ENCODE measurements at places on chromosomes 3 and 15.

DNA sequence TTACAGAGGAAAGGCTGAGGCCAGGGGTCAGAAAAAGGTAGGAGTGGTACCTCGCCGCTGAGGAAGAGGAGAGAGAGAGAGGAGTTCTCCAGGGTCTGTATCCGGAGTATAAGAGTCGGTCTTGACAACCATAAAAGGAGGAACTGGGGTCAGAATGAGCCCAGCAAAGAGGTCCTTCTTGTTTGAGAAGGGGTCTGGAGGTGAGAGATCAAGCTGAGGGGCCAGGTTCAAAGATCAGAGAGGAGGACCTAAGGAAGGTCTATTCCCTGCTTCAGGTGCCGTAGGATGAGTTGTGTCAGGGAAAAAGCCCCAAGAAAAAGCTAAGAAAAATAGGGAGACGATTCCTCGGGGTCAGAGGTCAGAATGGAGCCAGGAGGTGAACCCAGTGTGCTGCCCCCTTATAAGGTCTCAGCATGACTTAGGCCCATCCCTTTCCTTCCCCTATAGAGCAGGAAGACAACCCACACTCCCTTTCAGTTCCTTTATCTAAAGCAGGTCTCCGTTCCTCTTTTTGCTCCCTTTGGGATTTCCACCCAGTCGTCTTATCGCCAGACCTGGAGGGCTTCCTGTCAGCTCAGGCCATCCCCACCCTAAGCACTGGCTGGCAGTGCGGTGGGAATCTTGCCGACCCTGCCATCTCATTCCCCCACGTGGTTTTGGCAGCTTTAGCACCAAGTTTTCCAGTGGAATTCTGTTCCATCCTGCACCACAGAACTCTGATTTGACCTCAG lies 651 bp downstream of the MTMR14 start:
- DNase-seq: no peak

DNA sequence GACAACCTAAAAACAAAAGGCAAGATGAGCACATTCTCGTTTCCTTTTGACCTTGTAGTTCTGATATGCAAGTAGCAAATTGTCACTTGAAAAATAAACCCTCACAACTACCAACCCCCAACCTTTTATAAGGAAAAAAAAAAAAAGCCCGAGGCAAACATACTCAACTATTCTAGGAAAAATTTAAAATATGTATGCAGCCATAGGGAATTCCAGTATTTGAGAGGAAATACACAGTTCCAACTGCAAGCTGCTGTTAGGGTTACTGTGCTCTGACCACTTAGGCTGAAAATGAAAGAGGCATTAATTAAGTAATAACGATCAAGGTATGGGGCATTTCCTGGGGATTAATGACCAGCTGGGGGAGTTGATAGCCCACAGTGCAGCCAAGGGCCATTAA lies 281.9 kb upstream of the DPH6 start:
- DNase-seq: no peak

GRCh38 chr15:22949074-22949547 lies 31.1 kb downstream of the CYFIP1 start:
- no peak for DNase-seq

GRCh38 chr3:133054586-133054985 lies 16.4 kb downstream of the TMEM108 start:
- no peak for DNase-seq

GRCh38 chr3:5891711-5892110 lies 704.2 kb downstream of the EDEM1 start:
- DNase-seq: no peak

- no peak for DNase-seq
These were observed 28.8 kb upstream of the KLF13 start for GRCh38 chr15:31297575-31298456.

DNA sequence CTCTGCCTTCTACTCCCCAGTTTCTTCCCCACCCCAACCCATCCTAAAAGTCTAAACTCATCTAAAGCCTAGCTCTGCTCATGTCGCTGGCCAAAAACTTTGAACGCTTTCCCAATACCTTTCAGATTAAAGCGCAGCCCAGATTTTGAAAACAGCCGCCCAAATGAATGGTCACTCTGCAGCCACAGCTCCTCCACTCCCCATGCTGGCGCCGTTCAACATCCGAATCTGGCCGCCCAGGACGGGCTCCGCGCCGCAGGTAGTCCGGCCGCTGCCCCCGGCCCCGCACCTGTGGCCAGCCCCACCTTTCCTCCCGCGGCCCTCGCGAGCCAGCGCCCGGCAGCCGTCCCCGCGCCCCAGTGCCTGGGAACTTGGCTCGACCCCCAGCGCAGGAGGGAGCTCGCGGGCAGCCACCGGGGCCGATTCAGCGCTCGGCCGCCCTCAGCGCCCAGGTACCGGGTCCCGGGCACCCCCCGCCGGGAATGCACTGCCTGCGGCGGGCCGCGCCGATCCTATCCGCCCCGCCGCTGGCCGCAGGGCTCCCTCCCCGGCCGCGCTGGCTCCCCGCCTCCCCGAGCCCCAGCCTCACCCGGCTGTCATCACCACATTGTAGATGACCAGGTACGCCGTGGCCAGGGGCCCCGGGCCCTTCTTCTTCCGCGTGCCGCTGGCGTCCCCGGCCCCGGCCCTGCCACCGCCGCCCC lies 417 bp downstream of the HACD2 start:
- no peak for DNase-seq

GRCh38 chr15:58257776-58258325 lies 119.7 kb downstream of the AQP9 start:
- DNase-seq: no peak

DNA sequence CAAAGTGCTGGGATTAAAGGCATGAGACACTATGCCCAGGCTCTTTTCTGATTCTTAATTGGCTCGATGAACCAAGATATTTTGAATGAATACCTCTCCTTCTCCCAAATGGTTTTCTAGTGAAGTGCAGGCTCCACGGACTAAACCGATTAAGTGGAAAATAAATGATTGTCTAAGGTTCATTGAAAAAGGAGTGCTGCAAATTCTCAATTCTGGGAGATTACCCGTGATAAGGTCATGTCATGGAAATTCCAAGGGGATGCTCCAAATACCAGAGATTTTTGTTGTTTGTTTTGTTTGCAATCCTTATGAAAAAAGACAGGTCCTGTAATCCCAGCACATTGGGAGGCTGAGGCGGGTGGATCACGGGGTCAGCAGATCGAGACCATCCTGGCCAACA lies 406.9 kb upstream of the TBL1XR1 start:
- no peak for DNase-seq

- DNase-seq: no peak
These were observed 10.5 kb upstream of the GADL1 start for GRCh38 chr3:30904996-30905395.

- DNase-seq: no peak
These were observed 361.4 kb downstream of the VGLL3 start for GRCh38 chr3:86629511-86629910.

DNA sequence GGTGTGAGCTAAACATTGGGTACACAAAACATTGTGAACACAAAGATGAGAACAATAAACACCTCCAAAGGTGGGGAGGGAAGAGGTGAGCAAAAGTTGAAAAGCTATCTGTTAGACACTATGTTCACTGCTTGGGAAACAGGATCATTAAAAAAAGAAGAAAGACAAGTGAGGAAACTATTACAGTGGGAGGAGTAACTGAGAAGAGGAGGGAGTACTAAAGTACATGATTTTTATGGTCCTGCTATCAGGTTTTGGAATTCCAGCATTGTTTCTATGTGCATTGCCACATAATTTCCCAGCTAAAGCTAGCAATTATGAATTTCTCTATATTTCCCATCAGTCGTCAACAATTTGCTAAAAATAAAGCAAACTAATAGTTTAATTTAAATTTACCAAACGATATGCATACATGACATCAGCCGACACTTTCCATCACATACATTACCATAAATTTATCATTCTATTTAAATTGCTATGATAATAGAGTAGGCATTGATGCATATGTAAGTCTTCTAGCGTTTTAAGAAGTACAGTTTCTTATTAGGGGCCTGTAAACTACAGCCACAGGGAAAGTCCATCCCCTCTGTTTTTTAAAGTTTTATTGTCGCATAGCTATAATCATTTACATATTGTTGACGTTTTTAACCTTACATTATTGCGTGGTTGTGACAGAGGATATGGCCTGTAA lies 221.8 kb downstream of the CHL1 start:
- no peak for DNase-seq

GRCh38 chr3:139608924-139609323 lies 68.8 kb downstream of the NMNAT3 start:
- no peak for DNase-seq

DNA sequence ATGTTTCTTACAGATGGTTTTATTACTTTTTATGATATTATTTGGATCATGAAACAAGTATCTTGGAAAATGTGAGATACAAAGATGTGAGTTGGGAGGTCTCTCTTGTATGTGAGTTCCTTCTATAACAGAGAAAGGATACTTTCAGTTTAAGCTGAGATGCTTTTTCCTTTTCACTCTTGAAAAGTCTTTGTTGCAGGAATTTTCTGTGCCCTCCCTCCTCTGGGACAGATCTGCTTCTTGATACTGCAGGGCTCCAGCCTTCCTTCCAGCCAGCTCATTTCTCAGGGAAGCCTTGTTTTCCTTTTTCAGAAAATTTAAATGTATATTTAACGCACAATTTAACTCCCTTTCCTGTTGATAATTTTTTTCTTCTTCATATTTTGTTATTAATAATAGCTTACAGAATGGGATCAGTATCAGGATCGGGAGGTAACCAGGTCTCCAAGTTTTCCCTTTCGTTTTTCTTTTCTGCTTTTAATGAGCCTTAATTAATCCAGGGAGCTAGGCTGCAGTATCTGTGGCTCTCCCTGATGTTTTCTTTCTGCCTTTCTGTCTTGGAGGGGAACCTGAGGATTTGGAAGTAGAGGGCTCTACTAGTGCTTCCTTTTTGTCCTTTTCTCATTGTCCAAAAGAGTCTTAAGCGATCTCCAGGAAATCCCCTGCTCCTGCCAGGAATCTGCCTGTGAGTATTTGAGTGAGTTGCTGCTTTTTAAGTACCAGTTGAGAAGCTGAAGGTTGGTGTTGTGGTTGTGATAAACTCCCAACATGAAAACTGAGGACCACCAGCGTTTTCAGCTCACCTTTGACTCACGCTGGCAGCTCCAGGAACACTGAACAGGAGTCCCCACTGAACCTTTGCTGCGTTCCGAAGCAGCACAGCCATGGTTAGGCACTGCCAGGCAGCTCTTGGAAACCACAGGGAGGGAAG lies 105.7 kb downstream of the IGF1R start:
- no peak for DNase-seq

GRCh38 chr15:55281517-55282228 lies 7.9 kb downstream of the RAB27A start:
- no peak for DNase-seq

- DNase-seq: no peak
These were observed 107.4 kb downstream of the P2RY1 start for GRCh38 chr3:152942366-152942765.

- no peak for DNase-seq
These were observed 121.0 kb downstream of the PDZRN3 start for GRCh38 chr3:73503781-73504180.

DNA sequence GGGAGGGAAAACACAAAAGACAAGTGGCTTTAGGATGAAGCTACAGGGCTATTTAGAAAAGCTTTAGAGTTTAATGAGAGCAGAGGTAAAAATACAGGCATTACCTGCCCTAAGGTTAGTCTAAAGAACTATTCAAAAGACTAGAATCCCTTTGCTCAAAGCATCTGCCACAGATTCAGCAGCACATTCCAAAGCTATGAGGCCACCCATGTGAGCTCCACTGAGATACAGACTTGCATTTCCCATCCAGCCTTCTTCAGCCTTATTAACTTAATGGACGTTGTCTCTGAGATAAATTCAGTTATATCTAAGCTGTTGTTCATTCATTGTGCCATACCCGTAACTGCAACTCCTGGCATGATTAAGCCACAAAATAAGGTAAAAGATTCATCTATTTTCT lies 25.4 kb downstream of the CXCR6 start:
- no peak for DNase-seq

DNA sequence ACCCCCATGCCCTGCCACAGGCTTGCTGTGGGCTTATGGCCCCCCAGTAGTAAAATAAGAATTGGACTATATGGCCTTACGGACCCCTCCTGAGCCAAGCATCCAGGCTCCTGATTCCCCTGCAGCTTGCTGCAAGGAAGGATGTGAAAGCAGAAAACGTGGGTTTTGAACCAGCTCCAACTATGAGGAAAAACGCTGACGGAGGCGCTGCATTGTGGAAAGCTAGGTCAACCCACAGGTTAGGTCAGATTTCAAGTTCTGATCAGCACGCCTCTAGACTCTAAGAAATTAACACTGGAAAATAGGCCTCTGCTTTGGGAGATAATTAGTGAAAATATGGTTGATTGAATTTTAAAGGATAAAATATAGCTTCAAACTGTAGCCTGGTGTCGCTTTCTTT lies 195.4 kb upstream of the HES1 start:
- DNase-seq: no peak

DNA sequence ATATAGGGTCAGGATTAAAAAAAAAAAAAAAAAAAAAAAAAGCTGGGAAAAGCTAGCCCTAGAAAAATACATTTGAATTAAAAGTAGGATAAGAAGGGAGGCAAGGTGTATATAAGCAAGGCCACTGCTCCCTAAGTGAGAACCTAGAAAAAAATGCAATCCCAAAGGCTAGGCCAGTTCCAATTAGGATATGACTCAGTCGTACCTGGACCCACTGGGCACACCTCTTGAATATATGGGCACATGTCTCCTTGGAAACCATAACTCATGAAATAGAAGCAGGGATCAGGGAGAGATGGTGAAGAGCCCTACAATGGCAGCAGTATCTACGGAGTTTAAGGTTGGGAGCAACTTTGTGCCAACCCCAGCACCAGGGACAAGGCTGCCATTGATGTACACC lies 314.1 kb upstream of the IL12A start:
- no peak for DNase-seq

DNA sequence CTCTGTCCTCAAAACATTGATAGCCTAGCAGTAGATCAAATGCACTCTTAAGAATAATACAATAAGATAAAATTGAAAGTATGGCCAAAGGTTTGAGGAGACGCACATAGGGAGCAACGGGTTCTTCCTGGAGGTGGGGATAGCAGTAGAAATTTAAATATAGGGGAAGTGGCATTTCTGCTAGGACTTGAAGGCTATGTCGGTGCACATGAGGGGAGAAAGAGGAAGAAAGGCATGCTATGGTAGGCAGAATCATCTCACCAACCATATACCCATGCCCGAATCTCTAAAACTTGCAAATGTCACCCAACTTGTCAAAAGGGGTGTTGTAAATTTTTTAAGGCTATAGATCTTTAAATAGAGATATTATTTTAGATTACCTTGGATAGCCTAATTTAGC lies 735.1 kb upstream of the LMCD1 start:
- no peak for DNase-seq

GRCh38 chr3:42123824-42124658 lies 32.9 kb downstream of the TRAK1 start:
- no peak for DNase-seq

DNA sequence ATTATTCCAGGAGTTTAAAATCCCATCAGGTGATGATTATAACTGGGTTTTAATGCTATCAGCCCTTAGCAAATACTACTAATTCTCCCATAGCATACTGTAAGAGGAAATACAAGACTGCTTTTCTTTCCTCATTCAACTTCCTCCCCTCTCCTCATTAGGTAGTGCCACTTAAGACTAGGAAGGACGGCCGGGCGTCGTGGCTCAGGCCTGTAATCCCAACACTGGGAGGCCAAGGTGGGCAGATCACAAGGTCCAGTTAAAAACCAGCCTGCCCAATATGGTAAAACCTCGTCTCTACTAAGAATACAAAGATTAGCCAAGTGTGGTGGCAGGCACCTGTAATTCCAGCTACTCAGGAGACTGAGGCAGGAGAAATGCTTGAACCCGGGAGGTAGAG lies 14.7 kb downstream of the NDUFAF1 start:
- no peak for DNase-seq

- DNase-seq: no peak
These were observed 43.6 kb upstream of the PYDC2 start for GRCh38 chr3:191417457-191417729.

GRCh38 chr15:68205558-68205944 lies 419 bp upstream of the CALML4 start:
- no peak for DNase-seq
